ENCODE measurements at places on chromosomes 5 and 9.
A peak's percentile ranks its signal among the peaks of the same experiment; 100 is the strongest.

- DNase-seq = peak; percentile 6
These were observed 178.5 kb downstream of the NFIB start for GRCh38 chr9:14135421-14135820.

- DNase-seq = no peak
These were observed 190.3 kb upstream of the SEMA6A start for GRCh38 chr5:116764941-116765340.

DNA sequence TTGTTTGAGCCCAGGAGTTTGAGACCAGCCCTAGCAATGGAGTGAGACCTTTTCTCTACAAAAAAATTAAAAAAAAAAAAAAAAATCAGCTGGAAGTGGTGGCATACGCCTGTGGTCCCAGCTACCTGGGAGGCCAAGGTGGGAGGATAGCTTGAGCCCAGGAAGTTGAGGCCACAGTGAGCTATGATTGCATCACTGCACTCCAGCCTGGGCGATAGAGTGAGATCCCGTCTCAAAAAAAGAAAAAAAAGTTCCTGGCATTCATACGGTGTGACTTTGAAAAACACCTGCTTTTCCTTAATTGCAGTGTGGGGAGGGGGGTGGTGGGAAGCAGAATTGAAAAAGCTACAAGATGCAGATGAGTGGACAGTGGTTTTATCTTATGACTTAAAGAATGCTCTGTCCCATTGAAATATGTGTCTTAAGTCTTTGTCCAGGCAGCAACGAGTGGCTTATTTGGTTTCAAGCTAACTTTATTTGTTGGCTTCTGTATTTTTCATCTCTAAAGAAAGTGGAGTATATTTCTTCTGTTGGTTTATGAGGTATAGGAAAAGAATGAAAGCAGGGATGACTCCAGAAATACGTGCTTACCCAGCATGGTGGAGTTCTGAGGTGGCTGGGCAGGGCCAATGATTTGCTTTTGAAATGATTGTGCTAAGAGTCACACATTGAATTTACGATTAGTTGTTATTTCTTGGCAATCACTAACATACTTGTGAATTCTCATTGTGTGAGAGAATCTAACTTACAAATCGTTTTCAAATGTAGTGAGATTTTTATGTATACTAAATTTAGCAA, 27.8 kb downstream of the ROPN1L start:
- no peak for DNase-seq

- no peak for DNase-seq
These were observed 718.9 kb upstream of the MEF2C start for GRCh38 chr5:89601880-89602279.

DNA sequence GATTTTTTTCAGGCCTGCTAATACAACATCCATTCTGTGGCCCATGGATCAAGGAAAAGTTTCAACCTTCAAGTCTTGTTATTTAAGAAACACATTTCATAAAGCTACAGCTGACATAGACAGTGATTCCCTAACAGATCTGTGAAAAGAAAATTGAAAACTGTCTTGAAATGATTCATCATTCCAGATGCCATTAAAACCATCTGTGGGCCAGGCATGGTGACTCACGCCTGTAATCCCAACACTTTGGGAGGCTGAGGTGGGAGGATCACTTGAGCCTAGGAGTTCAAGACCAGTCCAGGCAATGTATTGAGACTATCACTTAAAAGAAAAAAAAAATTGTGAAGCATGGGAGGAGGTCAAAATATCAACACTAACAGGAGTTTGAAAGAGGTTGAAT, 6.0 kb downstream of the RAPGEF6 start:
- DNase-seq = no peak

- DNase-seq = no peak
These were observed 309.3 kb downstream of the BNC2 start for GRCh38 chr9:16561121-16561520.

DNA sequence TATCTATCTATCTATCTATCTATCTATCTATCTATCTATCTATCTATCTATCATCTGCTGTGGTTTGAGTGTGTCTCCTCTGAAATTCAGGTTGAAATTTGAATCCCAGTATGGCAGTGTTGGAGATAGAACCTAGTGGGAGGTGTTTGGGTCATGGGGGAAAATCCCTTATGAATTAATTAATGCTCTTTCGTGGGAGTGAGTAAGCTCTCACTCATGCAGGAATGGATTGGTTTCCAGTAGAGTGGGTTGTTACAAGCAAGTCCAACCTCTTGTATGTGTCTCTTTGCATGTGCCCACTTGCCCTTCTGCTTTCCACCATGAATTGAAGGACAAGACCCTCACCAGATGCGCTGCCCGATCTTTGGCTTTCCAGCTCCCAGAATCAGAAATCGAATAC, 113.0 kb downstream of the ANXA1 start:
- DNase-seq = no peak

DNA sequence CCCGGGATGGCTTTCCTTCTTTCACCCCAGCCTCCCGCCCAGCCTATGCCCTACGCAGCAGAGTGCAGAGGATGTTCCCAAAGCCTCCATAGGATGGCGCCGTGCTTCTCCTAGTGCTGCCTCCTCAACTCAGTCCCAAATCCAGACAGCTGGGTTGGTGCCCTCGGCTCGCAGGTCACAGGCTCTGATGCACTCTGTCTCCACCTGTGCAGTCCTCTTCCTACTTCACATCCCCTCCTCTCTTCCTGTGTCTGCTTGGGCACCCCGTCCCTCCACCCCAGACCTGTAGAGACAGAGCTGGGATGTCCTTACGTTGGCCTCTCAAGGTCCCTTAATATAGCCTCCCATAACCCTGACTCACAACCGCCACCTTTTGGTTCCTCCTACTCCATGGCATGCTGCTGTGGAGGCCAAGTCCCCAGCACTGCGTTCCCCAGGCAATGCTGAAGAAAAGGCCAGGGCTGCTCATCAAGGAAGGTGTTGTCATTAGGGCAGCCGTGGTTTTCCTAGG, 314.4 kb downstream of the GADD45G start:
- DNase-seq = peak; percentile 9

DNA sequence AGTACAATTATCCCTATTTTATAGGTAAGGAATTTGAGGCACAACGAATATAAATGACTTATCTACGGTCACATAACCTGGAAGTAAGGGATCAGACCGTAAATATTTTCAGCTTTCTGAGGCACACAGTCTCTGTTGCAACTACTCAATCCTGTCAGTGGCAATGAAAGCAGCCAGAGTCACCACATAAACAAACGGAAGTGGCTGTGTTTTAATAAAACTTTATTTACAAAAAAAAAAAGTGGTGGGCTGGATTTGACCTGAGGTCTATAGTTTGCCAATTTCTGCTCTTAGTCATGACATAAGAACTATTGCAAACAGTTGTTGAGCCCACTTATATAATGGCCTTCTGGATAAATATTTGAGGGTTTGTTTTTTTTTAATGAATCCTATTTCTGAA, 29.6 kb downstream of the ZNF366 start:
- no peak for DNase-seq

Measured in NCI-H2171 treated with DMSO at 0.1 percent for 48 hours (cell line).